Liver (tissue), 10 donors: ENCODE measurements at places on chromosomes 12 and 14. TPM values are rescaled to one million over a fixed set of nuclear protein-coding genes. Genes with fewer than 3 reads are reported as not detected.
A peak's percentile ranks its signal among the peaks of the same experiment; 100 is the strongest.

Gene SLC6A15
- not detected for total RNA-seq

Gene ADAM21
- not detected for total RNA-seq

Gene ADCY4
- total RNA-seq: 7.2 TPM

DNA sequence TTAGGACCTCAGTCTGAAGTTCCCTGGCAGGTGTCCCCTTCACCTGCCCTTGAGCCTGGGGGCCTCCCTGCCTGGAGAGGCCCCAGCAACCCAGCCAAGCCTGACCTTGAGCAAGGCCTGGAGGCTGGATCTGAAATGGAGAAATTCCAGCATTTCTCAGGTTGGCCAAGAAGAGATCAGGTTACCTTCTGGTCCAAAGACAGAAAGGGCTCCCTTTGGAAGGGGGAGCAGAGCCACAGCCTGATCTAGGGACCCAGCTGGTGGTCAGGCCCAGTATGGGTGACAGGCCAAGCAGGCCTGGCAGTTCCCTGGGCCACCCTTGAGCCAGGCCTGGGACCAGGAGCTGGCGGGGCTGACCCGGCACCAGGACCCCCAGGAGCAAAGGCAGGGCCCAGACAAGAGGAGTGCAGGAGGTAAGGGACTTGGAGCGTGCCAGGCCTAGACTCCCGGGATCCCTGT is 82.8 kb downstream of the TNFAIP2 start:
- no peak for DNase-seq

- DNase-seq: peak; percentile 57
These were observed at the start of gene ATN1 for GRCh38 chr12:6927379-6928021. TSS of gene ATN1 (plus strand) at chr12:6927959. CDS start at chr12:6934002, 6,043 bp downstream.

DNA sequence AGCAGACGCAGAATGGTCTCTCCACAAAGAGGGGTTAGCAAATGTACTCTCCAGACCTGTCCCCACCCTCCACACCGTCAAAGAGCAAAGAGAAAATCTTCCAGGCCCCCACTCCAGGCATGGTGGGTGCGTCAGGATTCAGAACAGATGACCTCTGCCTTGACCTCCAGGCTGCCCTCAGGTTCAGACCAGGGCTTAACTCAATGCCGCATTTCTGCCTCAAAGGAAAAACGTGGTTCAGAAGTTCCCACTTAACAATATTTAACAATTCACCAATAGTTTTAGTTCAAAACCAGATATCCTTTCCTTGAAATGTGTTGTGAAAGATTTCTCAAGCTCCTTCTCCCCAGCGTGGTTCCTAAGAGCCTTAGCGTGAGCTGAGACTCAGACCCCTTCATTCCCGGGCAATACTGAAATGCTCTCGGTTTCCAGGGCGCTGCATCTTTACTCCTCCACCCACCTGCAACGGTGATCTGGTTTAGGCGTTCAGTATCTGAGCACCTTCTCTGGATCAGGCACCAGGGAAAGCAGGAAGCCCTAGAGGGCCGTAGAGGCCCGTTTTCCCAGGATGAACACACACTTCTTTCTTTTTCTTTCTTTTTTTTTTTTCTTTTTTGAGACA is 22.9 kb downstream of the HSP90AA1 start:
- DNase-seq: no peak

- DNase-seq: no peak
These were observed 143.0 kb upstream of the EGLN3 start for GRCh38 chr14:34093883-34094282.

DNA sequence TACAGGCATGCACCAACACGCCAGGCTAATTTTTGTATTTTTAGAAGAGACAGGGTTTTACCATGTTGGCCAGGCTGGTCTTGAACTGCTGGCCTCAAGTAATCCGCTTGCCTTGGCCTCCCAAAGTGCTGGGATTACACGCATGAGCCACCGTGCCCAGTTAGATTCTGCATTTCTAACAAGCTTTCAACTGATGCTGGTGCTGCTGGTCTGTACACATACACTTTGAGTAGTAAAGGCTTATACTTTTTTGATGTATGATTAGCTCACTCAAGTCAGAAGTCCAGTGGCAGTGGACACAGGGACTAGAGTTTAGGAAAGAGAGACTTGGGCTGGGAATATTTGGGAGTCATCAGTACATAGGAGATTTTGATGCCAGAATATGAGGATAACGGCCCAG is 2.2 kb upstream of the TBC1D15 start:
- no peak for DNase-seq

DNA sequence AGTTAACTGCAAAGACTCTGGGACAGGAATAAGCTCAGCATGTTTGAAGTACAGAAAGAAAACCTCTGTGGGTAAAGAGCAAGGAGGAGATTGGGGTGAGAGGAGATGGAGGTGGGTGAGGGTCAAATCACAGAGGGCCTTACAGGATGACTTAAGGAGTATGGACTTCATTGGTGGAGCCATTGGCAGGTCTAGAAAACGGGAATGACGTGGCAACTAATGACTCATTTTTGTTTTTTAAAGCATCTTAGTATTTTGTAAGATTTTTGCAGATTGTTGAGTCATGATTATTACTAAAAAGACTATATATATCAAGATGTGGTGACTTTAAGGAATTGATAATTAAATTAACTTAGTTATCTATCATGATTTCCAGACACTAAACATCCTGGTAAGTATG is 18.5 kb downstream of the UTP20 start:
- no peak for DNase-seq

DNA sequence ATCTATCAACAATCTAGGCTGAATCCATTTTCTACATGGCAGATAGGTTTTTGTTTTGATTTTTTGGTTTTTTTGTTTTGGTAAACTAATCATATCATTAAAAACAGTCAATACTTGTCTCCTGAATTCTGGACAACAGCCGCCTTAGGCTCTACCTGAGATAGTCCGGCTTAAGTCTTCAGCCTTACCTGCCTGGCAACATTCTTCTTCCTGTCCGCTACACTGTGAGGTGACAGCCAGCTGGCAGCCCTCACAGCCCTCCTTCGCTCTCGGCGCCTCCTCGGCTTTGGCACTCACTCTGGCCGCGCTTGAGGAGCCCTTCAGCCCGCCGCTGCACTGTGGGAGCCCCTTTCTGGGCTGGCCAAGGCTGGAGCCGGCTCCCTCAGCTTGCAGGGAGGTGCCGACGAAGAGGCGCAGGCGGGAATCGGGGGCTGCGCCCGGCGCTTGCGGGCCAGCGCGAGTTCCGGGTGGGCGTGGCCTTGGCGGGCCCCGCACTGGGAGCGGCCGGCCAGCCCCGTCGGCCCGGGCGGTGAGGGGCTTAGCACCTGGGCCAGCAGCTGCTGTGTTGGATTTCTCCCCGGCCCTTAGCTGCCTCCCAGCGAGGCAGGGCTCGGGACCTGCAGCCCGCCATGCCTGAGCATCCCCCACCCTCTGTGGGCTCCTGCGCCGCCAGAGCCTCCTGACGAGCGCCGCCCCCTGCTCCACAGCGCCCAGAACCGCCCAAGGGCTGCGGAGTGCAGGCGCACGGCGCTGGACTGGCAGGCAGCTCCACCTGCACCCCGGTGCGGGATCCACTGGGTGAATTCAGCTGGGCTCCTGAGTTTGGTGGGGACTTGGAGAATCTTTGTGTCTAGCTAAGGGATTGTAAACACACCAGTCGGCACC is 49.0 kb downstream of the MDGA2 start:
- DNase-seq: no peak

DNA sequence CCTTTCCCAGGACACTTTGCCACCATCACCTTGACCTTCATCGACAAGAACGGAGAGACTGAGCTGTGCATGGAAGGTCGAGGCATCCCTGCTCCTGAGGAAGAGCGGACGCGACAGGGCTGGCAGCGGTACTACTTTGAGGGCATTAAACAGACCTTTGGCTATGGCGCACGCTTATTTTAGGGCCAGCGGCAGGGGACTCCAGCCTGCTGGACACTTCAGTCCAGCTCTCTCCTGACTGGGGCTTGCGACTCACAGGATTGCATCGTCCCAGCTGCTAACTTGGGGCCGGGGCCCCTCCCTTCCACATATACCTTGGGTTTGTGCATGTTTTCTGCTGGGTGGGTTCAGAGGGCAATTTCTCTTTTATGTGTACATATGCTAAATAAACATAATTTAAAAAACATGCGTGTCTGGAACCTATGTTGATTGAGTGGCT is 11.2 kb downstream of the AHSA1 start:
- no peak for DNase-seq
